HFF-Myc (cell line): ENCODE measurements at places on chromosomes 4 and X.

DNA sequence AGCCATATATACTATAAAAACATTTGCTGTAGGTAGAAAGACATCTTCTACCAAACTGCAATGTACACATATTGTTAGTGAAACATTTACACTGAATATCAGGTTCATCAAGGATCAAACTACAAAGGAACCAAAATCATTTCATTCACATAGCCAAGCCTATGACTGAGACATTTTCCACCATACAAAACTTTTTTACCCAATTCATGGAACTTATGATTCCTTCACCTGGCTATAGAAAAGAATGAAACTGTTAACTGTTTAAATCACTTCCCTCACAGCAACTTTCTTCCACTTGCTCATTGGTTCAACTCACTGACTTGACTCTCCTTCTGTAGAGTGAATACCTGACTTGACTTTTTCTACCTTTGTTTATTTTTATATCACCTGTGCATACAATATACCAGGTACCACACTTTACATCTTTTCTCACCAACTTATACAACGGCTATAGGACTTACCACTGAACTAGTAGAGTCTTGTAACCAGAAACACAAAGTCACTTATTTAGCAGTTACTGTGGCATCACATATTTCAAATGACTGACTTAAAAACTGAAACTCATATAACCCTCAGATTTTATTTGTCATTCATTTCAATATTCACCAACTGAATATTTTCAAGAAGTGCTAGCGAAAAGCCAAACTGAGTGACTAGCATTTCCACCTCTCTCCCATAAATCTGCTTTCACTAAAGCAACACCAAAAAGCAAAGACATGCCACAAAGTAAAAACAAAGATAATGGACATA is 30.9 kb downstream of the CAMK2D start:
- DNase-seq: no peak

- DNase-seq: no peak
Observed at GRCh38 chrX:12947545-12948235, 27.2 kb upstream of the TMSB4X start.

DNA sequence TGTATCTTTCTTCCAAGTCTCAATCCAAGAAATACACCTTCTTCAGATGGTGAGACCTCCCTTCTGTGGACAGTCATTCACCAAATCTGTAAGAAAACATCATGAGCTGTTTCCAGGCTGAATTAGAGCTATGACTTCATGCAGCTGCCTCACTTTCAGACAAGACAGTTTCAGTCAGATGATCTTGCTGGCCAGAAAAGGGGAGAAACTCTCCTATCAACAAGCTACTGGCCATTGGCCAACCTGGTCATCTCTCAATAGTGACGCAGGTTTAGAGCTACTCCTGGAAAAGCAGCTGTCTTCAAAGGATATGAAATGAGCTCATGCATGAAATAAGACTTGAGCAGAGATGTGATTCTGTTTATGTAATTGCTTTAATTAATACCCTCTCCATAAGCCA is 69.6 kb upstream of the NDP start:
- no peak for DNase-seq

GRCh38 chr4:55386073-55386472 is 9.7 kb upstream of the TMEM165 start:
- no peak for DNase-seq

GRCh38 chr4:126583509-126583908 is 1049.2 kb upstream of the INTU start:
- no peak for DNase-seq

DNA sequence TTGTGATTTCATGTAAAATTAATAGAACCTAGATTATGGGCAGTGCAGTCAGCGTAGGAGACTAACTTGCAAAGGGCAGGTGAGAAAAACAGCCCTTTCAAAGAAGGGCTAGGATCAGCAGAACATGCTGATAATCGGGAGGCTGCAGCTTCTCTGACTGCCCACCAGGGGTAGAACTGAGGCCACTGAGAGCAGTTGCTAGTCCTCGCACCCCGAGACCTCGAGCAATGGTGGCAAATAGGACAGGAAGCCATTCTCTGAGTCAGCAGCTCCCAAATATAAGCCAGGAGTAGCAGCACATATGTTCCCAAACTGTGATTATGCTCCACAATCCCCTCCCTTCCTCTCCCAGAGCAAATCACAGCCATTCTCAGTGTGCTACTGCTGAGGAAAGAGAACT is 186.5 kb downstream of the MSL3 start:
- peak; percentile 26 for DNase-seq

DNA sequence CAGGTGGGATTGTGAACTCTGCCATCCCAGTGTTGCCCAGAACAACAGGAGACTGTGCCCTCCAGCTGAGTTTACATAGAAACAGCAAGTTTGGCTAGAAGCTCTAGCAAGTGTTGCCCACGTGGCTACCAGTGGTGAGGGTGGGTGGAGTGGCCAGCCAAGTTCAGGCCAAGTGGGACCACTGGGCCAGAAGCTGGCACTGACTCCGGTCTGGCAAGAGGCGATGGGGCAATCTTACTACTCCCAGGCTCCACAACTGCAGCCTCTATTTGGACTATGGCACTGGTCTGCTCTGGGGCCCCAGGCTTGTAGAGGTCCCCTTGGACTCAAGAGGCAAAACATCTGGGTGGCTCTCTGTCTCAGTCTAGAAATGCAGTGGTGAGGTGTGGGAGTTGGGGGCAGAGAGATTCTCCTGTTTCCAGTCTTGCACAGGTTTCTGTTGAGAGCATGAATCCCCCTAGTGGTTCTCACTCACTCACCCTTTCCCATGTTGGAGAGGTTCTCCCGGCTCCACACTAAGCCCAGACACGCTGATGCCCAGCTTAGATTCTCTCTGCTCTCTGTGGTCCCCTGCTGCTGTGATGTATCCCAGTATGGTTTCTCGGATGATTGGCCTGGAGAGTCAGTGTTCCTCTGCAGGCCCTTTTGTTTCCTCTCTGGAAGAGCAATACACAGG is 615.3 kb downstream of the PDHA2 start:
- no peak for DNase-seq

GRCh38 chrX:46325312-46325877 is 219.8 kb downstream of the ZNF674 start:
- DNase-seq: no peak

- DNase-seq: no peak
Observed at GRCh38 chr4:87521757-87522374, 7.3 kb downstream of the SPARCL1 start.

DNA sequence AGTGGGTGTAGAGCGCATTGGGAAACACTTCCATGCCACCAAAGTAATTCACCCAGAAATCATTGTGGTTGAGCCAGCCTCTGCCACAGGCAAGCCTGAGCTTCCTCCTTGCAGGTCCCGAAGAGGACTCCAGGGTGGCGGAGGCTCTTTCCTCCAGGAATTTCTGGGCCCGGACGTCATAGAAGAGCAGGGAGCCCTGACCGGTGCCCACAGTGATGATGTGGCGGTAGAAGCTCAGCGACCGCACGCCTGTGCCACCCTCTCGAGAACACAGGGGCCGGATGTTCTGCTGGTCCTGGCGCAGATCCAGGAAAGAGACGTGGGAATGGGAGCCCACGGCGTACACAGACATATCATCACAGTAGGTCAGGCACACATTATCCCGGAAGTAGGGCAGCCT is 1.3 kb downstream of the DCAF12L1 start:
- DNase-seq: no peak

GRCh38 chr4:113968473-113968872 is 11.0 kb downstream of the ARSJ start:
- no peak for DNase-seq

- DNase-seq: no peak
Observed at GRCh38 chrX:153639177-153640044, 7.6 kb upstream of the DUSP9 start.

- no peak for DNase-seq
Observed at GRCh38 chr4:6047130-6047673, 29.0 kb upstream of the C4orf50 start.

DNA sequence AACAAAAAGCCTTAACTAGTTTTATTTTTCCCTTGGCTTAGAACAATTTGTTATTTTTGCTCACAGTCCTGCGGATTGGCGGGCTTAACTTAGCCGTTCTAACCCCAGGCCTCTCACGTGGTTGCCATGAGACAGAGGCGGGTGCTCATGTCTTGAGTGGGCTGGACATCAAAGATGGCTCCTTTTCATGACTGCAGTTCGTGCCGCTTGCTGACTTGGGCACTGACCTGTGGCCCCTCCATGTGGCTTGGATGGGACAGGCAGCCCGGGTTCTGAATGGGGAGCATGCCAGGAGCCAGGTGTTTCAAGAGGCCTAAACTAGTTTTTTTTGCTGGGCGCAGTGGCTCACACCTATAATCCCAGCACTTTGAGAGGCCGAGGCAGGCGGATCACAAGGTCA is 40.7 kb downstream of the CDS1 start:
- DNase-seq: no peak

- no peak for DNase-seq
Observed at GRCh38 chr4:175470131-175470530, 341.9 kb downstream of the GPM6A start.

DNA sequence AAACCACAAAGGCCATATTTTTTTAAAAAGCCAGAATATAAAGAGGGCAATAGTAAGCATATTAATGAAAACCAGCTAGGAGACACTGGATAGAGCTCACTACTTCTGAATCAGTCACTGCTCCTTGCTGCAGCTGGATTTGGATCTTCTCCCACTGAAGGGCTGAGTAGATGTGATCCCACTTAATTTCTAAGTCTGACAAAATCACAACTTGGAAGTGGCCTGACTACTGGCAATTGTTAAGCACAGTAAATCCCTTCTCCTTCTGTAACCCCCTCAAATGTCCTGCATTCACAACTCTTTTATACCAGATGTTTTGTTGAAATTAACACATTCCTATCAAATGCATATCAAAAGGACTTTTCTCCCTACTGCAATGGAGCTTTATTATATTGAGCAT is 72.9 kb downstream of the AMMECR1 start:
- DNase-seq: no peak

DNA sequence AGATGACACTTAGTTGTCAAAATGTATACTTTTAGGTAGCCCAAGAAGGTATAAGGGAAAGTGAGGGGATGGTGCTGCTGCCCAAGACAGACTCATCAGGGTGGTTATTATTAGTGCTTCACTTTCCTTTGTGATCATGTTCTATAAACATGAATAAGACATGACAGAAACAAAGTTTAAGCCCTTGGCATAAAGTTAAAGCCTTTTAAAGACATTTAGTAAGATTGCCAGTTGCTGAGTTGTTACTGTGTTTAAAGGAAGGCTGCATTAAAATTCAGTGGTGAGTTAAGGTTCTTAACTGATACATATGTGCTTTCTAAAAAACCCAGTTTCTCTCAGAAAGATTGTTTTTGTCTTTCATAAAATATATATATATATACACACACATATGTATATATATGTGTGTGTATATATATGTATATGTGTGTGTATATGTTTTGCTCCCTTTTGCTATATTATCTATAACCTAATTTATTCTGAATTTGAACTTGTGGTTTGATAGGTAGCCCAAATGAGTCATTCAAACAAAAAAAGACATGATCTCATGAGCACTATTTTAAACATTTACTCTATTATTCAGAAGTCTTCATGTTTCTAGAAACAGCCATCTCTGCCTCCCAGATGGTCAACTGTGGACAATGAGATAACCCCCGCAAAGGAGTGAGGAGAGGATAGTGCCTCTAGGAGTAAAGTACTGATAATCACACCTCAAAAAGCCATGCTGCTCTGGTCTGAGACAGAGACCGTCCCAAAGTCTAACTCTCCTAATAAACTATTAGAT is 98.1 kb upstream of the OTUD4 start:
- peak; percentile 44 for DNase-seq

DNA sequence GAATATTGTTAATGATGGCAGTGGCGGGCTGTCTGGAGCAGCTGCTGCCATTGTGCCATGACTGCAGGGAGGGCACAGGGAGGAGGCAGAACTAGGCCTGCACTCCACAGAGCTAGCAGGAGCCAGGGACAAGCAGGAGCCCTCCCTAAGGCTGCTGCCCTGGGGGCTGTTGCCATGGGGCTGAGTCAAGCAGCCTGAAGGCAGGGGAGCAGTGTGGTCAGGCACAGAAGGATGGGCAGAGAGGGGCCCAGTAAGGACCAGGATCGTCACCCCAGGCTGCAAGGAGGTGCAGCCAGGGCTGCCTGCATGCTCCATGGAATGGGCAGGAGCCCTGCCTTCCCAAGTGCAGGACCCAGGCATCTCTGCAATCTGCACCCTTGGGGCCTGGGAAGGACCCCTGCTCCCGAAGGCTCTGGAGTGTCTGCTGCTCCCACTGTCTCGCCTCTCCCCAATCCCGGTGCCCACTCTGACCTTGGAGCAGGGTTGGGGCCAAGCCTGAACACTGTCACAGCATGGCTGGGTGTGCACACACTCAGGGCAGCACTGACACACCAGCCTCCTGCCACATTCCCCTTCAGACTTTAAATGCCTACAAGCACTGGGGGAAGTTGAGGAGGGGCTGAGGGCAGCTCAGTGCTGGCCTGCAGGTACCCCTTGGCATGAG is 98.3 kb upstream of the GALNTL6 start:
- DNase-seq: no peak

- DNase-seq: no peak
Observed at GRCh38 chr4:186726426-186727168, 2.9 kb upstream of the FAT1 start.

GRCh38 chr4:103008875-103009729 is 10.4 kb downstream of the SLC9B1 start:
- DNase-seq: peak; percentile 69

GRCh38 chrX:109902665-109903064 is 100.2 kb upstream of the TMEM164 start:
- no peak for DNase-seq

- DNase-seq: no peak
Observed at GRCh38 chr4:87165892-87166291, 54.5 kb downstream of the KLHL8 start.

- DNase-seq: no peak
Observed at GRCh38 chr4:76569225-76569624, 134.2 kb downstream of the SHROOM3 start.

- no peak for DNase-seq
Observed at GRCh38 chrX:139795196-139795595, 87.2 kb upstream of the MCF2 start.
